ENCODE measurements at places on chromosomes 11 and 22. TPM values are rescaled to one million over a fixed set of nuclear protein-coding genes. Genes with fewer than 3 reads are reported as not detected.
A peak's percentile ranks its signal among the peaks of the same experiment; 100 is the strongest.

The RBMXL2 gene
- not detected for polyA plus RNA-seq

The GP1BB gene
- 5.1 TPM for polyA plus RNA-seq

The MUC5AC gene
- polyA plus RNA-seq, result not detected

The TSSK2 gene
- 0.06 TPM for polyA plus RNA-seq

- peaks cover 20% of the 10 kb centered on the region for H3K27me3 ChIP-seq
- DNase-seq, result no peak
- H3K4me3 ChIP-seq, result no peak overlapping the region
- no peaks in the 10 kb centered on the region for H3K4me1 ChIP-seq
Observed at GRCh38 chr22:44351685-44352377, 39.1 kb upstream of the SHISAL1 start.

DNA sequence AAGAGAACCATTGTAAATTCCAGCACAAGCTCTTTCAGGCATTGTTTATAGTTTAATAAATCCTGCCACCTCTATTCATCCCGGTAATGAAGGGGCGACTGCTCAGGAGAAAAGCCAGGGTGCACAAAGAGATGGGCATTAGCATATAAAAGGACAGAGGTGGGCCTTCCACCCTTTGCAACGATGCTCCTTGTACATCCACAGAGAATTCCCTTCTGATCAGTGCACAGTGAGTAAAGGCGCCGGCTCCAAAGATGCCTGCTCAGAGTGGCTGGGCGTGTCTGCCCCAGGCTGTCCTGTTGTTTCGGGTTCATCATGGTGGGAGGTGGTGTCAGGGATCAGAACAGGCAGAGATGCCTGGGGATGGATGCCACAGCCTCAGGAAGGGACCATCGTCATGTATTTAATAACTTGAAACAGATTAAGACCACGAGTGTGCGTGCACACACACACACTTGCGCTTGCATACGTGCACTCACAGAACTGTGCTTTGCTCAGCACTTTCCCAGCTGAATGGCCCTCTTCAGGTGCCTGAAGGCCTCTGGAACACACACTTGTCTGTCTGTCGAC, 305.0 kb downstream of the TBC1D22A start:
- H3K4me3 ChIP-seq, result no peak overlapping the region
- no peaks in the 10 kb centered on the region for H3K27me3 ChIP-seq
- H3K36me3 ChIP-seq, result no peaks in the 10 kb centered on the region

GRCh38 chr11:6204706-6205105, 651 bp upstream of the C11orf42 start:
- DNase-seq, result no peak
- H3K4me1 ChIP-seq, result peaks cover 48% of the 10 kb centered on the region
- no peaks in the 10 kb centered on the region for H3K27me3 ChIP-seq
- peak overlapping the region; percentile 42 for H3K27ac ChIP-seq
- H3K36me3 ChIP-seq, result peaks cover 2% of the 10 kb centered on the region

DNA sequence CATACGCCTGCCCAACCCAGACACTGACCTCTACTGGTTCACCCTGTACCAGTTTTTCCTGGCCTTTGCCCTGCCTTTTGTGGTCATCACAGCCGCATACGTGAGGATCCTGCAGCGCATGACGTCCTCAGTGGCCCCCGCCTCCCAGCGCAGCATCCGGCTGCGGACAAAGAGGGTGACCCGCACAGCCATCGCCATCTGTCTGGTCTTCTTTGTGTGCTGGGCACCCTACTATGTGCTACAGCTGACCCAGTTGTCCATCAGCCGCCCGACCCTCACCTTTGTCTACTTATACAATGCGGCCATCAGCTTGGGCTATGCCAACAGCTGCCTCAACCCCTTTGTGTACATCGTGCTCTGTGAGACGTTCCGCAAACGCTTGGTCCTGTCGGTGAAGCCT, 2.2 kb downstream of the MCHR1 start:
- H3K27me3 ChIP-seq, result peaks cover 50% of the 10 kb centered on the region
- no peaks in the 10 kb centered on the region for H3K36me3 ChIP-seq
- H3K27ac ChIP-seq, result no peak overlapping the region
- no peak for DNase-seq
- peaks cover 36% of the 10 kb centered on the region for H3K4me1 ChIP-seq

DNA sequence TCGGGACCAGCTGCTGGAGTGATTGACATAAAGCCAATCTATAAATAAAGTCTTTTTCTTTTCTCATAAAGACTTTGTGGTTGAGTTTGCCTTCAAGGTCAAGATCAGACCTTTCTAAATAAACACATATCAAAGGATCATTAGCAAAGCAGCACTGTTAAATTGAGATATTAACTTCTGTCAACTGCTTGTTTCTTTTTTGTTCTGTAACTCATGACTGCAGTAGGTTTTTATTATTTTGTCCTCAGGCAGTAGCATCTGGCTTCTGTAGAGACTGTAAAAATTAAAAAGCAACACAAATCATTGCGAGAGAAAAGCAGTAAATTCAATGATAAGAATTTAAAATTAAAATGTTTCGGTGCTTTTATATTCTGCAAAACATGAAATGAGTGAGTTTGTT, 77.7 kb upstream of the NNMT start:
- no peaks in the 10 kb centered on the region for H3K27me3 ChIP-seq
- H3K27ac ChIP-seq, result no peak overlapping the region
- no peak overlapping the region for H3K4me3 ChIP-seq

DNA sequence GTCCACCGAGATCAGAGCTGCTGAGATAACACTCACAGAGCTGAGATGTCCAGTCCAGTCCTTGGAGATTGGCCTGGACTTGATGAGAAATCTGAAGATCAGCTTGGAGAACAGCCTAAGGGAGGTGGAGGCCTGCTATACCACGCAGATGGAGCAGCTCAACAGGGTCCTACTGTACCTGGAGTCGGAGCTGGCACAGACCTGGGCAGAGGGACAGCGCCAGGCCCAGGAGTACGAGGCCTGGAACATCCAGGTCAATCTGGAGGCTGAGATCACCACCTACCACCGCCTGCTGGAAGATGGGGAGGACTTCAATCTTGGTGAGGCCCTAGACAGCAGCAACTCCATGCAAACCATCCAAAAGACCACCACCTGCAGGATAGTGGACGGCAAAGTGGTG, 33.1 kb downstream of the CLTCL1 start:
- DNase-seq, result no peak
- no peak overlapping the region for H3K27ac ChIP-seq
- no peak overlapping the region for H3K4me3 ChIP-seq
- no peaks in the 10 kb centered on the region for H3K27me3 ChIP-seq
- H3K4me1 ChIP-seq, result peaks cover 6% of the 10 kb centered on the region
- peaks cover 1% of the 10 kb centered on the region for H3K36me3 ChIP-seq
